Activated CD4-positive, alpha-beta memory T cell treated with anti-CD3 and anti-CD28 coated beads for 36 hours (primary cell): ENCODE measurements at places on chromosomes 6 and 20.

- no peak for DNase-seq
Observed at GRCh38 chr6:38957426-38957825, 91.2 kb upstream of the GLP1R start.

- DNase-seq, result no peak
Observed at GRCh38 chr20:48165401-48165685, 380.1 kb upstream of the SULF2 start.

DNA sequence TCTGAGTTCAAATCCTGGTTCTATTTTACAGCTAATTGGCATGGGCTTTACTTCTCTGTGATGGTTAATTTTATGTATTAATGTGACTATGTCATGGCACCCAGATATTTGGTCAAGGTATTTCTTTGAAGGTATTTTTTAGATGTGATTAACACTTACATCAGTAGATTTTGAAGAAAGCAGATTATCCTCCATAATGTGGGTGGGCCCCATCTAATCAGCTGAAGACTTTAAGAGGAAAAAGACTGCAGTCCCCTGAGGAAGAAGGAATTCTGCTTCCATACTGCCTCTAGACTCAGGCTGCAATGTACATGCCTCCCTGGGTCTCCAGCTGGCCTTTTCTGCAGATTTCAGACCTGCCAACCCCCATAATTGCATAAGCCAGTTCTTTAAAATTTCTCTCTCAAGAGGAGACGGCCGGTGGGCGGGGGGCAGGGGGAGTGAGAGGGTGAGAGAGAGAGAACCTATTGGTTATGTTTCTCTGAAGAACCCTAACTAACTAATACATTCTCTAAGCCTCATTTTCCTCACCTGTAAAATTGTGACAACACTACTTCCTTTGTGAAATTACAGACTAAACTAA lies 338.2 kb upstream of the PRDM1 start:
- no peak for DNase-seq

GRCh38 chr6:116682334-116682712 lies 1.3 kb downstream of the KPNA5 start:
- peak; percentile 53 for DNase-seq

- peak; percentile 59 for DNase-seq
Observed at GRCh38 chr6:14876778-14877613, 368.9 kb upstream of the JARID2 start.

DNA sequence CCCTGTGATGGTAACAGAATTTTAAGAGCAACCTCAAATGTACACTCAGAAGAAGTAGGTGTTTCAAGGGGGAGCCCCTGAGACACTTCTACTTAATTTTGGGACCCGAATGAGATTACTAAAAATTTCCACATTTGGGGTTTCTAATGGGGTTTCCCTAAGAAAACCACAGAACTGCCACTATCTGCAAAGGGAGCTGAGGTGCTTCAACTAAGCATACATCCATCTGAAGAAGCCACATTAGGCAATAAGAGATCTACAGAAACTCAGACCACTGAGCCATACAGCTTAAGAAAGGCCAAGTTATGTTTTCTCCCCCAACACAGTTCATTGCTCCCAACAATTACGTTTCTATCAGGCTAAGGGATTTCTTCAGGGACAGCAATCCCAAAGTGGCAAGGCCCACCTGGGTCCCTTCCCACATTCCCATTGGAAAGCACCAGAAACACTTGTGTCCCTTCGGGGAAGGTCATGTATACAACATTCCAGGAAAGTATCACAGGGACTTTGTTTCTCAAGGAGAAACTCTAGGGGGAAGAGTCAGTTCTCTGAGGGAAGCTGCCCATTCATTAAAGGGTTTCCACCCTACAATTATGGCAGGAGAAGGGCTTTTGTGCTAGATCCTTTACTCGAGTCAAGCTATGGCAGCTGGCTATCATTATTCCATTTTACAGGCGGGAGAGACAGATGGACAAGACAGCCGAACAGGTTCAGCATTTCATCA lies 5.0 kb downstream of the BCL2L1 start:
- peak; percentile 29 for DNase-seq

DNA sequence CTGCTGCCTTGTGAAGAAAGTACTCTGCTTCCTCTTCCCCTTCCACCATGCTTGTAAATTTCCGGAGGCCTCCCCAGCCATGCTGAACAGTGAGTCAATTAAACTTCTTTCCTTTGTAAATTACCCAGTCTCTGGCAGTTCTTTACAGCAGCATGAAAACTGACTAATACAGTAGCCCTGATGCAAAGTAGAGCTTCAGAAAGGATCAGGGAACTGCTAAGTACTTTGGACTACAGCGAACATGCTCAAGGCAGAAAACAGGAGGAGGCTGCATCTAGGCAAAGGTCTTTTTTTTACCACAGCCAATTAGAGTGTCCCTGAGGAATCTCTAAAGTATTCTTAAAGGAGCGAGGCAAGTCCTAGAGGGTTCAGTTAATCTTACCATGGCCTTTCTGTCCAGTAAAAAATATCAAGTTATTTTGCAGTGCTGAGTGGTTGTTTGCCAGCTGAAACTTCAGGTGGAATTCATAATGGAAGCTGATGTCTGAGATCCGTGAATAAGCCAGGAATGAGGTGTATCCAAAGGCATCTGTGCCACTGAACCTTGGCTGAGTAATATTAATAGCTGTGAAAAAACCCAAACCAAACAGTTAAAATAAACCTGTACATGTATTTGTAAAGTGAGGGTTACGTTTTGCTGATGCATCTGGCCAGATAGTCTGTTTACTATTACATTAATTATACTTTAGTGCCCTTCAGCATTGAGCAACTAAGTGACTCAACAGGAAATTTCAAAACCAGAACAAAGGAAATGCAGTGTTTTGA lies 170.4 kb downstream of the PHF3 start:
- no peak for DNase-seq

DNA sequence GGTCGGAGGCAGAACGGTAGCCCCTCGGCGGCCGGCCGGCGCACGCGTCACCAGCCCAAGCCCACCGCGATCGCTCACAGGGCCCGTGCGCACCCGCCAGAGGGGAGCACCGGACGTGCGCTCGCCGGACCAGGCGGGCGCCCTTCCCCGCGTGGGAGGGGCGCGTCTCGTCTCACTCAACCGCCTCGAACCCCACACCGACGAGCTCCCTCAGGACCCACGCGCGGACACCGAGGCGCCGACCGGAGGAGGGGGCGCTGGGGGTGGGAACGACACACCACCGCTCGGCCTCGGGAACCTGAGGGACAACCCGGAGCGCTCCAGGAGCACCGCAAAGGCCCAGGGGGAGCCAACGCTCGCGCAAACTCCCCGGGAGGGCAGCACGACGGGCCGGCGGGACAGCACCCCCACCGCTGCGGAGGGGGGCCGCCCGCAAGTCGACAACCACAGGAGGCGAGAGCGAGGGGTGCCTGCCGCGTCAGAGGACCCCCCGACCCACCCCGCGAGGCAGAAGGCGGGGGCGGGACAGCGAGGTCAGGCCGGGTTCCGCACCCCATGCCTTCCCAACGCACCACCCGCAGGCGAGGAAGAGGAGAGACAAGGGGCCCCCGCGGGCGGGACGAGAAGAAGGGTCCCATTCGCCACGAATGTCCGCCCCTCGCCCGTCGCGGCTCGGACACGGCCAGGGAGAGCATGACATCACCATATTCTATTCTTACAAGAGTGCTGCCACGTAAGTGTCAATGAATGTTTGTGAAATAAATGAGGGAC lies 512.7 kb upstream of the ZNF337 start:
- peak; percentile 33 for DNase-seq

DNA sequence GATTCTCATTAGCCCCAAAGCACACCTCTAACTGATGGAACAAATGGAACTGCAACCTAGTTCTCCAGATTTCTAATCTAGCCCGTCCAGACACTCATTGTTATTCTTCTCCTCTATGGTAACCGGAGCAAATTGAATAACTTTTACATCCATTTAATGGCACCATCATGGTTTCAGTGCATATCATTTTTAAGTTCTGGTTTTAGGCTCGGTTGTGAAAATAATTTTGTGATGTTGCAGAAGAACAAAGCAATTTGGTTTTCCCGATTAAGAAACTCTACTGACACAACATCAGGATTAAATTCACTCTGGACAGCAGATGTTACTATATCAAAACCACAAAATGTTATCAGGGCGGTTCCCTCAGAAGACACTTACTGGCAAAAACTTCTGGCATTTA lies 42.5 kb upstream of the HBS1L start:
- no peak for DNase-seq

GRCh38 chr6:150349546-150349945 lies 19.3 kb upstream of the IYD start:
- no peak for DNase-seq

DNA sequence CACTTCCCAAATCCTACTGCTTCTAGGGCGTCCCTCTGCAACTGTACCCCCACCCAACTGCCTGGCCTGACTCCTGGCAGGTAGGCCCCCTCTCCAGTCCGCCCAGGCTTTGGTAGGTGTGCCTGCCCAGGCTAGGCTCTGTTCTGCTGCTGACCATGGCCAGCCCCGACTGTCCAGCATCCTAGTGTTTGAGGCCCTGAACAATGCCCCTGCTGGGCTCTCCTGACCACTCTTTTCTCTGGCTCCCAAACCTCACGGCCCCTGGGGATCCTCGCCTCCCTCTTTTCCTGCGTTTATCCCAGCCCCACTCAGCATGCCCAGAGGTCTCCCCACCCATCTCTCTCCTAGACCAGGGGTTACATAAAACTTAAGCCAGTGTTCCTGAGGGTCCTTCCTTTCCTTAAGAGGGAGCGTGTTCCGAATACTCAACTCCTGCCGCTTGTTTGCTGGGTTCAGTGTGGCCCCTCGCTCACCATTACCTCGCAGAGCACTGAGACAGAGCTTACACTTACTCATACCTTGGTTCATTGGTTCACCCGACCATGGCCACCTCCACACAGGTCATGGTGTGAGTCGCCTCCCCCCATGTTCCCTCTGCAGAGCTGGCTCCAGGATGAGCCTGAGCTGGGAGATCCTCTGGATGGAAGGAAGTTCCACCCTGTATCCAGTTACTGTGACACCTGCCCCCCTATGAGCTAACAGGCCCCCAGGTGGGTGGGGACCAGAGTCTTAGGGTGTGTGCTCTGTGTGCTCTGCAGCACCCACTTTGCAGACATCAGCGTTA lies 21.0 kb upstream of the MYT1 start:
- DNase-seq, result no peak

DNA sequence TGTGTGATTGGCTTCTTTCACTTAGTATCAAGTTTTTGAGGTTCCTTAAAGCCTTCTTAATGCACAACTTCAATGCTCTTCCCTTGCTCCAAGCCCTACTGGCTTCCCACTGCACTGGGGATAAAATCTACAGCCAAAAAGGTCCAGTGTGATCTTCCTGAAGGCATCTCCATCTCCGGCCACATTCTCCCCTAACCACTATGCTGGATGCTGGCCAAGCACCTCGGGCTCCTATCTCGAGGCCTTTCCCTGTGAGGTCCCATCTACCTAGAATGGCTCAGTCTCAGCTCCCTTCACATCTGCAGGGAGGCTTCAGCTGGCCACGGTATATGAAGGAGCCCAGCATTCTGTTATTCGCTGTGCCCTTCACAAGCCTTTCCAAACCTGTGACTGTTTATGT lies 48.1 kb downstream of the CNKSR3 start:
- no peak for DNase-seq

GRCh38 chr20:38168791-38169589 lies 3.9 kb upstream of the TGM2 start:
- no peak for DNase-seq

- DNase-seq, result no peak
Observed at GRCh38 chr20:48735112-48735511, 92.7 kb downstream of the PREX1 start.

DNA sequence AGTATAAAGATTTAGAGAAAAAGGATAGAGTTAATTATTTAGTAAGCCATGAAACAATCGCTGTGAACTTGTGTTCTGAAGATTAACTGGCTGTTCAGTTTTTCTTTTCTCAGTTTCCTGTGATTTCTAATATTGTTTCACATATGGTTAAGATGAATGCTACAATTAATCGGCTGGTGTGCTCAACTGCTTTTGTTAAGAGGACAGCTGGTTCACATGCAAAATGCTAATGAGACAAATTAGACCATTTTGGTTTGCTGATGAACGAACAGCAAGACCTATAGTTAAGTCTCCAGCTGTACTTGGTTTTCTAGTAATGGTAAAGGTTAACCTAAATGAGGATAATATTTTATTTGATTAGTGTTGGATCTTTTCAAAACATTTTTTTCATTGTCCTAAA lies 10.8 kb upstream of the NHSL1 start:
- DNase-seq, result no peak

- DNase-seq, result no peak
Observed at GRCh38 chr6:90446164-90446563, 140.7 kb downstream of the MAP3K7 start.

- DNase-seq, result peak; percentile 69
Observed at GRCh38 chr6:35497571-35498421, 917 bp upstream of the TEAD3 start.

GRCh38 chr6:150416128-150416527 lies 47.3 kb downstream of the IYD start:
- no peak for DNase-seq

GRCh38 chr6:39758905-39759605 lies 33.1 kb upstream of the DAAM2 start:
- no peak for DNase-seq

- DNase-seq, result peak; percentile 19
Observed at GRCh38 chr20:49750611-49751396, 37.1 kb upstream of the B4GALT5 start.
